Keratinocyte (primary cell): ENCODE measurements at places on chromosomes 3 and 15.

DNA sequence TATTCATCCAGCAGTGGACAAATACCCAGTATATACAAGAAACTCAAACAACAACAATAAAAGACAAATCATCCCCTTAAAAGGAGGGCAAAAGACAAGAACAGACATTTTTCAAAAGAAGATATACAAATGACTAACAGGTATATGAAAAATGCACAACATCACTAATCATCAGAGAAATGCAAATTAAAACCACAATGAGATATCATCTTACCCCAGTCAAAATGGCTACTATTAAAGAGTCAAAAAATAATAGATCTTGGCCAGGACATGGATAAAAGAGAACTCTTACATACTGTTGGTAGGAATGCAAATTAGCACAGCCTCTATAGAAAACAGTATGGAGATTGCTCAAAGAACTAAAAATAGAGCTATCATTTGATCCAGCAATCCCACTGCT is 16.9 kb downstream of the DHX36 start:
- DNase-seq, result no peak

GRCh38 chr3:157160658-157161424 is 894 bp upstream of the CCNL1 start:
- no peak for DNase-seq

- DNase-seq, result no peak
Observed at GRCh38 chr15:37820380-37821128, 113.9 kb upstream of the TMCO5A start.

DNA sequence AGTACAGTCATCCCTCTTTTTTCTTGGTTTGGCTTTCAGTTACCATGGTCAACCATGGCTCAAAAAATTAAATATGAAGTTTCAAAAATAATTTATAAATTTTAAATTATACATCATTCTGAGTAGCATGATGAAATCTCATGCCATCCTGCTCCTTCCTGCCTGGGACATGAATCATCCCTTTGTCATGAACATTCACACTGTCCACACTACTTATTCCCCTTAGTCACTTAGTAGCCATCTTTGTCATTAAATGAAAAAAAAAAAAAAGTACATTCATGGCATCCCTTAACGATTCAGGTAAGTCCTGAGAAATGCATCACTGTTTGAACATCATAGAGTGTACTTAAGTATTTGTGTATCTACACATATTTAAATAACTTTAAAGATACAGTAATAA is 1046.3 kb downstream of the ROBO2 start:
- DNase-seq, result no peak

DNA sequence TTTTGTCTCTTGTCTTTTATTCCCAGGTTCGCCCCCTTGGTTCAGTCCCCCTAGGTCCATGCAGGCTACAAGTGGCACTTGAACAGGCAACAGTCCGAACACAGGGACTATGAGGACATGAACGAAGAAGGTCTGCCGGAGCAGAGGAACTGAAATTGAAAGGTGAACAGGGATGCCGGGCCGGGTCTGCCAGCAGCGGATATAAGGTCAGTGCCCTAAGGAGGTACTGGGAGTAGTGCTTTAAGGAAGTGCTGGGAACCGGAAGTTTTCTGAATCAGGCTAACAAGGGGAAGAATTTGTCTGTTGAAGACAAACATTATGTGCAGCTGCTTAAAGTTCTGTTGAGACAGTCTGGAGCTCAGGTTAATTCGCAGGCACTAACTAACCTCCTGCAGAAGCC is 46.8 kb downstream of the LSM3 start:
- no peak for DNase-seq

GRCh38 chr3:25376340-25376739 is 51.7 kb upstream of the RARB start:
- no peak for DNase-seq

DNA sequence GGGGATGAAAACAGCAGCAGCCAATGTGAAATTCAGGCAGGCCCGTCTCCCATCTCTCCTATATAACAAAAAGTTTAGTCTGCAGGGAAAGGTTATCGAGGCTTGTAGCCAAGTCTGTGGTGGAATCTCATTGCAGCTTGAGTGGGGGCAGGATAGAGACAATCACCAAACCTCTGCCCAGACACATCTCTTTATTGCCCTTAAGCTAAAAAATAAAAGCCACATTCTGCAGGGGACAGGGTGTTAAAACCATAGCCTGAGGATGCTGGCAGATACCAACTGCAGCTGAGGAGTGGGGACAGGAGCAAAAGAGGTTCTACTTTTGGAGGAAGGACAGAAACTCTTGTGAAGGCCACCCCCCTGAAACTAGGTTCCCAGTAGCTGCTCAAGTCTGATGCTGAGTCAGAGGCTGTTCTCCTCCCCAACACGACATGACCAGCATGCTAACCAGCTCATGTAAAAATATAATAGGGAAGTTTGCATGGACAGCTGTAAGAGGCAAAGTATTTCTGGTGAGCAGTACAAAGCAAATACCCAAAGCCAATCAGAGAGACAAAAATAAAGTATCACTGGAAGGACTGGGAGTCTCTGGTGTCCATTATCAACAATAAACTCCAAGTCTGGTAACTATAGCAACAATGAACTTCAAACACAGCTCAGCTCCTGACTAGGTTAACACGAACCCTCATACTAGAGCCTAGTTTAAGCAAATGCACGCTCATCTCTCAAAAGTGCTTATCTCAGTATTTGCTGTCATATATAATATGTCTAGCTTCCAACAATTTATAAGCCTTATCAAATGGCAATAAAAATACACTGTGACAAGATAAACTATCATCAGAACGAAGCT is 362.2 kb upstream of the SLCO3A1 start:
- DNase-seq, result peak; percentile 67

GRCh38 chr3:108250626-108251025 is 28.4 kb upstream of the IFT57 start:
- no peak for DNase-seq

DNA sequence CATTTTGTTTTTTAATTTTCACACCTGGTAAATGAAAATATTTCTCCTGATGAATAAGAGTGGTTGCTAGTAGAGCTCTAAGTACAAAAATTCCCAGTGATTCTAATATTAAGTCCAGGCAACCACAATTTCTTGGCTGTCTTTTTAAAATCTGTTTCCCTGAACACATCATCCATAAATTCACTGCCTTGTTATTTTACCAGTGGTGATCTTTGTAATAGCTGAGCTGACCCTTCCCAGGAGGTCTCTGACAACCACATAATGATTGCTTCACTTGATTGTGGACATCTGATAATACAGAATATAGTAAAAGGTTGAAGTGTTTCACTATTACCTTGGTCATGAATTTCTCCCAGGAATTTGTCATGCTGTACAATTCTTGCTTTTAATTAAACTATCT is 13.9 kb upstream of the TOP2B start:
- DNase-seq, result no peak

GRCh38 chr15:72923289-72923688 is 129.0 kb upstream of the NEO1 start:
- DNase-seq, result no peak

- no peak for DNase-seq
Observed at GRCh38 chr15:69093127-69093526, 67.3 kb upstream of the GLCE start.

DNA sequence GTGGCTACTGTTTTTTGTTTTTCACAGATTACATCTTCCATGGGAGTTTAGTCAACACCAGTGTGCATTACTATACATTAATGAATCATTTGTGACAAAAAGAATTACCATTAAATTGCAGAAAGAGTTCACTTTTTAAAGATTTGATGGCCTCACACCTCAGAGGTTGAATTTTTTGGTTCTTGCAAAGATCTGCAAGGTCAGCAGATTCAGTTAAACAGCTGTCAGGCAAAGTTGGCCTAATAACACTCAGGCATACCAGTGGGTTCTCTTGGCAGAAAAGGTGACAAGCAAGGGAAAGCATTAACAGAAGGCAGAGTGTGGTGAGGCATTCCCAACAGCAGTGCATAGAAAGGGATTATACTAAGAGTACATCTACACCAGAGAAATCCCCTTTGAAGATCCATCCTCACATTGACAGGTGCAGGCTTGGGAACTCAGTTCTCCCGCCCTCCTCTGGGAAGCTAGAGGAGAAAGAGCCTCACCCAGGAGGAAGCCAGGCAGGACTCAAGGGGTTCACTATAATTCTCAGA is 24.3 kb upstream of the PTX3 start:
- DNase-seq, result no peak
